ENCODE measurements at places on chromosomes 11 and 22.

DNA sequence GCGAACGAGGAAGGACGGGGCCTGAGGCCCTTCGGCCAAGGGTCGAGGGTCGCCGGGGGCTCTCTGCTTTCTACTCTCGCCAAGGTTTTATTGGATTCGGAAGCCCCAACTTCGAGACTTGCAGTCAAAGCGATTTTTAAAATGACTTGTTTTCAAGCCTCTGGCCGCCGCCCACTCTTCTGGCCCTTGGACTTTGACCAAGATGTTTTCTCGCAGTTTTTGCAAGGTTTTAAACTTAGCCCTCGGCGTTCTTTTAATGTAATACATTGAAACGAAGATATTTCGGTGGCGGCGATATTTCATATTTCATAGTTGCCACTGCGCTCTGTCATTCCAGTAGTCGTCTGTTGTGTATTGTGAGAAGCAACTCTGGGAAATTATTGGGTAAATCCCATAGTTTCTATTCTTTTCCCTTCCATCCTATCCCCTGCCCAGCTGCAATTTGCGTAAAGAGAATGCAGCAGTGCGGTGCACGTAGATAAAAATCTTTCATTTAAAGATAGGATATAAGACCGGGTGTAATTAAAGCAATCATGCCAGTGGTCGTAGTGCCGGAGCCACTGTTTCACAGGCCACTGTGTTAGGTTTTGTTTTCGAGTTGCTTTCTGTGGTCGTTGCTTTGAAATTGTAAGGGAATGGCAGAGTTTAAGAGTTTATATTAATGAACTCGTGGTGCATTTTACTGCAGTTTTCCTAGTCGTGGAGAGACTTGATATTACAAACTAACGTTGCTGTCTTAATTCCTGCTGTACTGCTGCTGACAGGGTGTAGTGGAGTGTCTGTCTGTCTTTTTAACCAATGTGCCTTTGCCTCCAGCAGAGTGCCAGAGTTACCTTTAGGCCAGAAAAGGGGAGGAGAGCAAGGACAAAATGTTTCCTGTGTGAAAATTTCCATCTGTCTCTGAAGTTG lies 702 bp downstream of the BIRC2 start:
- DNase-seq: no peak

DNA sequence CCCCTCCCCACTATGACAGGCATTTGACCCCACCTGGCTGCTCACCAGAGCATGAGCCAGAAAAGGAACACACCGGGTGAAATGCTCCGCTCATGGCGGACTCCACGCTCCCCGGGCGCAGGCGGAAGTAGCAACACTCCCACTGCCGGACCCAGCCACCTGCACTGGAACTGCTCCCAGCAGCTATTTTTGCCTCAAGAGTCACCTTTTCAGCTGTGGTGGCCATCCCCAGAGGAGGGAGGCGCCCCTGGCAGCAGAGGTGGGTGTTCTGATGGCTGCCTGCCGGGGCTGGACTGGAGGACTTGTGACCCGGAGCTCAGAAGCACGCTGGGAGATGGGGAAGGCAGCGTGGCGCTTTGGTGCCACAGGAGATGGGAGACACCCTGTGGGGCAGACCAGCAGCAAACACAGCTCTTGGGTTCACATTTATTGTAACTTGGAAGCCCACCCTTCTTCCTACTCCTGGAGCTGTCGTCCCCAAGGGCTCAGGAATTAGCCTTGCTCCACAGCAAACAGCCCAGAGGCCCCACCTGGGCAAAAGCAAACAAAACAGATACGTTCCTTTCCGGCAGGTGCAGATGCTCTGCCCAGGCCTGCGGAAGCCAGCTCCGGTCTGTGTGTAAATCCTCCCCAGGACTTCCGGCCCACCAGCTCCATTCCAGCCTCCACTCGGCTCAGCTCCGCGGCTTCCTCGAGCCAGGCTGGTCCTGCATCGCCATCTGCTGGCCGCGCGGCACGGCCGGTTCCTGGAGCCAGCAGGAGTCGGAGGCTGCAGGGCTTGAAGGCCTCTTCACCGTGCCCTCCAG lies 3.7 kb downstream of the RPS19BP1 start:
- no peak for DNase-seq

GRCh38 chr11:71473793-71474080 lies 20.7 kb downstream of the NADSYN1 start:
- no peak for DNase-seq

DNA sequence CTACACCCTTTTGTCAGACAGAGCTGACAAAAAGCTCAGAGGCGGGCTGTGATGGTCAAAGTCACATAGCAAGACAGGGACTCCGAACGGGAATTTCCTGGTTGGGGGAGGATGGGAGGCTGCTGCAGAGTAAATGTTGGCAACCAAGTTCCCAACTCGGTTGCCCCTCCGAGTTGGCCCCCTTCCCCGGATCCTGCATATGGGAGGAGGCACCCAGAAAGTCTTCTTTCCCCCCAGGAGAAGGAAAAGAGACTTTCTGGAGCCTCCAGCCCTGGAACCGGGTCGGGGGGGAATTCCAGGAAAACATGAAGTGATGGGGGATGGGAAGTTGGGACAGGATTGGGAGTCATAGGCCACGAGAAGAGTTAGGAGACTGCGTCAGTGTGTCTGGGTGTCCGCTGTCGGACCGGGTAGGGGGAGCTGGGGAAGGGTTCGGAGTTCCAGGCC lies 614 bp downstream of the SELENOM start:
- no peak for DNase-seq

GRCh38 chr11:78150346-78150745 lies 10.9 kb upstream of the ALG8 start:
- DNase-seq: no peak

- no peak for DNase-seq
Observed at GRCh38 chr11:29272019-29272654, 744.7 kb downstream of the KCNA4 start.

DNA sequence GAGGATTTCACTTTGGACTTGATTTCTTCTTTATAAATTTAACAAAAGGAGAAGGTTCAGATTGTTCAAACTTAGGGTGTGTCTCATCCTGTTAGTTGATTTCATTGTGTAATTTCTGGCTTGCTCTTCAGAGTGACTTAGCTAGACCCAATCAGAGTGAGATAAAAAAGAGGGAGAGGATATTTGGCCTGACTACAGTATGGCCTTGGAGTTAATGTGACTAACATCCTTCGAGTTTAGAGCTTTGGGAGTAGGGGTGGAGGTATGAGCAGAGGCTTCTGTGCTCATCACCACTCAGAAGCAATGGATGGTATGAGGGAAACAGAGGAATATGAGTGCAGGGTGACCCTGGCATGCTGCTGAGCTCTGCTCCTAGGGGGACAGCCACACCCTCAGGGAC lies 114.2 kb downstream of the ME3 start:
- peak; percentile 76 for DNase-seq

GRCh38 chr22:49405590-49405989 lies 422.1 kb downstream of the BRD1 start:
- DNase-seq: peak; percentile 61

DNA sequence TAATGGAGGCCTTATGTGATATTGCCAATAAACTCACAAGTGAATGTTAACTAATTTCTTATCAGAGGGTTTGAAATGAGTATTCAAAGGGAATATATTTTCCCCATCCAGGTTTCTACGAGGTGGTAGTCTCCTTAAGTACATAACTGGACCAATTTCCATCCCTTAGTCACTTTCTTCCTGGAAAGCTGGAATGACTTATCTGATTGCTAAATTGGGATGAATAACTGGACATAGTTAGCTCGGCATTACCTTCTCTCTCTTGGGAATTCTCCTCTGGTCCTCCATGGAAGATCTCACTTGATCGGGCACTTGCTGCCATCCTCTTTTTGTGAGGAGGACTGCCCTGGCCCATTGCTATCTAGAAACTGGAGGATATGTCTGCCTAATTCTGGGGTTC lies 109.1 kb downstream of the TRPC6 start:
- DNase-seq: no peak

GRCh38 chr11:115963156-115963555 lies 458.9 kb upstream of the CADM1 start:
- no peak for DNase-seq

DNA sequence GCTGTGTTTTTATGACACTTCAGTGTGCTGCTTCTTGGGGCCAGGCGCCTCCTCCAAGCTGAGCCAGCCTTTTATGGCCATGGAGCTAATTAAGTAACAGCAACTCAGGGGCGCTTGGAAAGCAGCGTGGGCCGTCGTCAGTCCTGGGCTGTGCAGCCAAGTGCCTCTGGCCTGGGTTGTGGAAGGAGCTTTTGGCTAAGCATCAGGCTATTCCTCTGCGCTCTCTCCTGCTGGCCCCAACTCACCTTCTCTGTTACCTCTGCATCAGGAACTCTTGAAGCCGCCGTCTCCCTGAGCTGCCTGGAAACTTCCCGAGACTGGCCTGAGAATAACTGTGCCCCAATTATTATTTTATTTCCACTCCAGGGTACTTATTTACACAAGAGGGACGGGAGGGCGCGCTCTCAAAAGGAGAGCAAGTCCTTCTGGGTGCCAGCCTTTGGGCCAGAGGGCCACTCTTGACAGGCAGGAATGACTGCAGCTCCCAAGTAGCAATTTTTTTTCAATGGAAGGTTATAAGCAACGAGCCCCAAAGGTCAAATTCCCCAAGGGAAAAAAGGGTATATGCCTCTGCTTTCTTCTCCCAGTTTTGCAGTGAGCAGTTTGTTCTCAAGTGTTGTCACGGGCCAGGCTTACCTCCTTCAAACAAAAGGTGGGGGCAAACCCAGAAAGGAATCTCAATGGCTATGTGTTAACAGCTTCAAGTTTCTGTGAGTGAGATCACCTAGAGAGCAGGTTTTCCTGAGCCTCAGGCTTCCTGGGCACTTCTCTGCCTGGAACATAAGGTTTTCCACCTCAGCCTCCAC lies 38.5 kb upstream of the NAV2 start:
- DNase-seq: no peak

DNA sequence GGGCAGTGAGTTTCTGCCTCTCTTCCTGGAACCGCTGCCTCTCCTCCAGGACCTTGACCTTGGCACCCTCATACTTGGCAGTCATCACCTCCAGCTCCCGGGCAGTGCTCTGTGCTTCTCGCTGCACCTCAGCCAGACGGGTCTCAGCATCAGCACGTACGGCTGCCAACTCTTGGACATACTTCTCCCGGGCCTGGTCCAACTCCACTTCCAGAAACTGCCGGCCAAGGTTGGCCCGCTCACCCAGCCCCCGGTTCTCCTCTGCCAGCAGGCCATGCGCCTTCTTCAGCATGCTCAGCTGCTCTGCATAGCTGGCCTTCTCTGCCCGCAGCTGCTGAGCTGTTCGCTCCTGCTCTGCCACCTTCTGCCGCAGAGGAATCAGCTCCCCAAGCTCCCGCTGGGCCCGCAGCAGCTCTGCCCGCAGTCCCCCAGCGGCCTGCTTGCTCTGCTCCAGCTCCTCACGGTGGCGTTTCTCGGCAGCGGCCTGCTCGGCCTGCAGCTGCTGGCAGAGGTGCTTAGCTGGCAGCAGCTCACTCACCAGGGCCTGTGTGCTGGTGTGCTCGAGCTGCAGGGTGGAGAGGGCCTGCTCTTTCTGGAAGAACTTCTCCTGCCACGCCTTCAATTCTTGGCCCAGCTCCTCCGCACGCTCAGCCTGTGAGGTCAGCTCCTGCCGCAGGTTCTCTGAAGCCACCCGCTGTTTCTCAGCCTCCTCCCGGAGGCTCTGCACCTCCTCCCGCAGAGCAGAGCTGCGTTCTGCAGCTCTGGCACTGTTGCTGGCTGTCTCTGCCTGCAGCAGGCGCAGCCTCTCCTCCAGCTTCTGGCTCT lies 14.4 kb downstream of the IL18BP start:
- no peak for DNase-seq

GRCh38 chr22:48137640-48138039 lies 1375.2 kb downstream of the TBC1D22A start:
- no peak for DNase-seq

DNA sequence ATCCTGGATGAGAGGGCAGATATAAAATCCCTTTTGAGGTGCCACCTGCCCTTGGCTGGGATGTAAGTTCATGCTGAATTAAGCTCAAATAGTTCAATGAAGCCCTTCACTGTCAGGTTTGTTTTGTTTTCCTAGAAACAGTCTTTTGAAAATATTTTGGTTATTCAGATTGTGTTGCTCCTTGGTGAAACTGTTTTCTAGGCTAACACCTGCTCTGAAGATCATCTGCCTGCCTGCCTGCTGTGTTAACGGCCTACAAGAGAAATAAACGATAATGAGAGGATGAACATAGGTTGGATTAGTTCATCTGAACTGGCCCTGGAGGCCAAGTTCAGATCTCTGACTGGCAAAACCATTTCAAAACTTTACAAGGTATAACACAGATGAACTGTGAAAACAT lies 67.4 kb downstream of the ZBTB44 start:
- DNase-seq: no peak

Data from vagina (tissue), 2 donors.